Fibroblast of skin of right biceps (primary cell): ENCODE measurements at places on chromosomes 6 and 20.

DNA sequence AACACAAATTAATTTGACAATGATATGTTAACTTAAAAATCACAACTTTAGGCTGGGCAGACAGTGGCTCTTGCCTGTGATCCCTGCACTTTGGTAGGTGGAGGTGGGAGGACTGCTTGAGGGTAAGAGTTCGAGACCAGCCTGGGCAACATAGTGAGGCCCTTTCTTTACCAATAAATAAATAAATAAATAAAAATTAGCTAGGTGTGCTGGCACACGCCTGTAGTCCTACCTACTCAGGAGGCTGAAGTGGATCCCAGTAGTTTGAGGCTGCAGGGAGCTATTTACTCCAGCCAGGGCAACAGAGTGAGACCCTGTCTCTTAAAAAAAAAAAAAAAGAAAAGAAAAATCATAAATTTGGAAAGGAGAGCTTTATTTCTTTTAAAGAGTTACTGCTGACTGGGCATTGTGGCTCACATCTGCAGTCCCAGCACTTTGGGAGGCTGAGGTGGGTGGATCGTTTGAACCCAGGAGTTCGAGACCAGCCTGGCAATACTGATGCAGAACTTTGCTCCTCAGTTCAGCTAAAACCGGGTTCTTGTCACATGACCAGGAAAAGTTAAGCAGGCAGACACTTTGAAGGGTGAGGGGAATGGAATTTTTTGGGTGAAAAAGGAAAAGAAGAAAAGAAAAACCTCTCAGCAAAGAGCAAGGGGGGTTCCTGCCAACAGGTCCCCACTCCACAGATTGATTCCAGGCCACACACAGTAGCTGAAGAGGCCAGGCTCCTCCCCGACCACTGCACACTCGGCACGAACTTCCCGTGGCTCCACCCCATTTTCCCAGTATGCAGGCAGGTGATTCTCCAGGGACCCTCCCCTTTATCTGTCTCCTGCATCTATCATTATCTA is 44.0 kb upstream of the DDR1 start:
- DNase-seq, result no peak

GRCh38 chr6:150266963-150267685 is 101.7 kb upstream of the IYD start:
- DNase-seq, result no peak

DNA sequence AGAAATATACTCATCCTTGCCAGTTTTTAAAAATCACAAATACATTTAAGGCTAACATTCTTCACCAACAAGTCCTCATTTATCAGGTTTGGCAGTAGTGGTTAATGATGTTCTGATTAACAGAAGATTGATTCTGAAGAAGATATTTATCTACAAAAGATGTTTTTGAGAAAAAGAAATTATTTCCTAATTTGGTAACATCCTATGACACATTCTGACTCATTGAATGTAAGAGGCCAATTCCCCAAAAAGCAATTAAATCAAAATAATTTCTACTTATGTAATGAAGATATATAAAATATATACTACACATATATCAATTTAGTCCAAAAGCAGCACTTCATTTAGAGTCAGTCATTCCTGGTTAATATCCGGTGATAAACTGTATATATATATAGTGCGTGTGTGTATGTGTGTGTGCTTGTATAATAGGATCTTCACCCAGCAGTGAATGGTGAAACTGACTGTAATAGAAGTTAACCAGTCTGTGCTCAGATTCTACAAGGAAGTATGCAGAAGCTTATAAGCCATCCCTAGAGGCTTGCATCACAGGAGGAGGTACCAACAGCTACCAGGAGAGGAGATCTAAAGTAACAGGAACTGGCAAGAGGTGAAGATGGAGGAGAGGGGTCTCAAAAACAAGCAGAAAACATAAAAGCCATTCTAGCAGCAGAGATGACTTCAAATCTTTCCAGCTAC is 82.9 kb upstream of the MARCKS start:
- DNase-seq, result peak; percentile 81

- DNase-seq, result peak; percentile 82
Measured at GRCh38 chr6:3231247-3232016, 4.0 kb upstream of the TUBB2B start.

- peak; percentile 50 for DNase-seq
Measured at GRCh38 chr20:58597249-58597891, 53.7 kb upstream of the STX16 start.
